BJ (cell line): ENCODE measurements at places on chromosomes 6 and 20.

DNA sequence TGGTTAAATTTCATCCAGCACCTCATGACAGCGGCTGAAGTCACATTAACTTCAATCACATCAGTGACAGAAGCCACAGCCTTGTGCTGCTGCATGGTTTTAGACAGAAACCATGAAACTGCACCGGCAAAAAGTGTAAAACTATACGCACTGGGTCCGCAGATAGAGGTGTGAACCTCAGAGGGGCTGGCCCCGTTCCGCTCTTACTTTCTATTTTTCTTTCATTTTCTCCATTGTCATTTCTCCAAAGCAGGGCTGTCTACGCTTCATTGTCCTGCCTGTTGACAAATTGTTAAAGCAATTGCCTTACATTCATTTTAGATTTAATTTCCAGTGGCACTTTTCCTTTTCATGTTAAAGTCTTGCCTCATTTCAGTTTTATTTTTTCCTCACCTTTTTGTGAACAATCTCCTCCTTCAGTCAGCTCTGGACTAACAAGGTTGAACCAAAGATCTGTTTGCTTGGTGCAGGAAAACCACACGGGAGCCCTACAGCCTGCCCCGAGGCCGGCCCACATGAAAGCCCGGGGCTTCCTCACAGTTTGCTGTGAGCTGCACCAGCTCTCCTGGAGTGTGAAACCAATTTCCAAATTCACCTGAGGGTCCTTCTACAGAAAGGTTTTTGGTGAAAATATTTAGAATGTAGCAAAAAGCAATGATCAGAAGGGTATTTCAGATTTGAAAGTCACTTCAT lies 63.7 kb downstream of the PRR18 start:
- no peak for DNase-seq

GRCh38 chr6:90284236-90285041 lies 12.2 kb downstream of the BACH2 start:
- peak; percentile 40 for DNase-seq

DNA sequence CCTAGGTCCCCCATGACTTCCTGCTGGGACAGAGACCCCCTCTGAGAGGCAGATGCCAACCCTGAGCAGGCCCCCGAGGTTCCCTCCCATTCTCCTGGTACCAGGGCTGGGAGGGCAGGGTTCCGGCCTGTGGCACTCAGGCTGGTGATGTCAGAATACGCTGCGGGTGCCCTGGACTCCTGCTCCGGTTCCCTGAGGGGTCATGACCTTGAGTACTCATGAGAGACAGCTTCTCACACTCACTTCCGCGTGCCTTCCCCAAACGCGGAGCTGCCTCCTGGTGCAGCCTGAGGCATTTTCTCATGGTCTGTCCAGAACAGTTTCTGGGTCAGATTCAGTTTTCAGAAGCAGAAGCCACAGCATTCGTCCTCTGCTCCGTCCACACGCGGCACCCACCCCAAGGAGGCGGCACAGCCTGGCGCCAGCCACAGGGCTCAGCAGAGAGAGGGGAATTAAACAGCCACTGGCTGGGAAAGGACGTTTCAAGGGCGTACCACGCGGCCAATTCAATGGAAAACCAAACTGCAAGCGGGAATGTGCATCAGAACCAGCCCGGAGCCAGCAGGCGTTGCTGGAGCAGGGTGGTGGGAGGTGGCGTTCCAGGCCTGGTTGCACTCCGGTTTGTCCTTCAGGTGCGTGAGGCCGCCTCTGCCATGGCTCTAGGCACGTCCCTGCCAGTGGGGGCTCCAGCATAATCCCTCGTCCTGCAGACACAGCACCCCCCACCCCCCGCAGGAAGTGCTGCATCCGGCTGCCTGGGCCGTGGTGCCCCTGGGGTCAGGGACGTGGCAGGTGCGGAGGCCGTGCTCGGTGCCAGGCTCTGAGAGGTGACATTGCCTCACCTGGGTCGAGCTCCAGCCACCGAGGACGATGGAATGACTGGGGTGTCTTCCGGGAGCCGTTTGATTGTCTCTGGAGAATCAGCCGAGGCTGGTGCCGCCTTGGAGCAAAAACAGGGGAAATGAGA lies 58.3 kb upstream of the BHLHE23 start:
- no peak for DNase-seq

DNA sequence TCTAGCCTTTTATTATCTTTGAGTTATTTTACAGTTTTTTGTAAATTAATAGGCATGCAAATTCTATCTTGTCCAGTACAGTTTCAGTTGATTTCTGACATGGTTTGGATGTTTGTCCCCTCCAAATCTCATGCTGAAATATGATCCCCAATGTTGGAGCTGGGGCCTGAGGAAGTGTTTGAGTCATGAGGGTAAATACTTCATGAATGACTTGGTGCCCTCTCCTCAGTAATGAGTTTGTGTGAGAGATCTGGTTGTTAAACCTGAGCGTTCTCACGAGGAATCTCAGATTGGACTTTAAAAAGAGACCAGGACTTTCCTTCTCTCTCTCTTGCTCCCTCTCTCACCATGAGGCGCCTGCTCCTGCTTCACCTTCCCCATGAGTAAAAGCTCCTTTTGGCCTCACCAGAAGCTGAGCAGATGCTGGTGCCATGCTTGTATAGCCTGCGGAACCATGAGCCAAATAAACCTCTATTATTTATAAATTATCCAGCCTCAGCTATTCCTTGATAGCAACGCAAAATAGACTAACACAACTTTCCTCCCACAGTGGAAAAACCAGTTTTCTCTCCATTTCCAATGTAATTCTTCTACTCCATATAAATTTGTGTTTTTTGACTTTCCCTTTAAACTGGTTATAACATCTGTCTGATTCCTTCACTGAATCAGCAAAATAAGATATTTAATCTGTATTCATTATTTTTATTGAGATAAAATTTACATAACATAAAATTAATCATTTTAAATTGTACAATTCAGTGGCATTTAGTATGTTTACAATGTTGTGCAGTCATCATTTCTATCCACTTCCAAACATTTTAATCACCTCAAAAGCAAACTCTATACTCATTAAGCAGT lies 78.7 kb upstream of the PRSS16 start:
- peak; percentile 73 for DNase-seq

GRCh38 chr6:35668096-35668495 lies 20.6 kb downstream of the FKBP5 start:
- DNase-seq = no peak

DNA sequence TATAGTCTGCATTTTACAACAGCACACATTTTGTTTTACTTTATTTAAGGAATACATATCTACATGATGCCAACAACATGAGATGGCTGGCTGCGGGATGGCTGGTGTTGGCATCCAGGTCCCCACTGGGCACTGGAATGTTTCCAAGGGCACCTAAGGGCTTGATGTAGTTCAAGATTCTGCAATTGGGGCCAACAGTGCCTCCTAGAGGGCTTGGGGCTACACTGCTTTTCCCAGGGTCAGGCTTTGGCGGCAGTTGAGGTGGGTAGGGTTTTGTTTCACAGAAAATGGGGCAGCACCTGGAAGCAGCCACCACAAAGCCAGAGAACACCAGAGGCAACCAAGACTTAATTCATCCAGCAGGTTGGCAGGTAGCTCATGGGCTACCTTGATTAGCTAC lies 202.2 kb upstream of the PRND start:
- no peak for DNase-seq

DNA sequence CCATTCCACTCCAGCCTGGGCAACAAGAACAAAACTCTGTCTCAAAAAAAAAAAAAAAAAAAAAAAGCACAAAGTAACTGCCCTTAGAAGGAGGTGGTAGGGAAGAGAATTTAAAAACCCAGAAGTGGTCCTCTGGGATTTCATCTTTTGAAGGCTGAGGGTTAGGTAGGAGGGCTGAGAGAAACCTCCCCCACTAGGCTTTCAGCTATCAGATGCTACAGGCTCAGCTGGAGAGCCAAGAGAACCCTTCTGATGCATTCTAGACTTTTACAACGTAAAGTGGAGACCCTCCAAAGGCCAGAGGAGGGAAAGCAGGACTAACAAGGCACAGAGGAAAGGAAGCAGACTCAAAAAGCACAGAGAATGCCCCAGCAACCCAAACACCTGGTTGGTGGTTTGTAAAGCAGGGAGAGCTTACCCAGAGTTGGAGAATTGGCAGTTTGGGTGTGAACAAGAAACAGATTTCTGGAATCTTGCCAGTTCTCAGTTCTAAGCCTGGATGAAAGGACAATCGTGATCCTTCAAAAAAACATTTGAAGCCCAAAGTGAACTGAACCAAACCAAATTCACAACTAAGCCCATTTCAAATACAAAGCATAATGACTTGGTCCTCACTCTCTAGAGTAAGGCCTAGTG lies 23.2 kb upstream of the SPAG4 start:
- no peak for DNase-seq

DNA sequence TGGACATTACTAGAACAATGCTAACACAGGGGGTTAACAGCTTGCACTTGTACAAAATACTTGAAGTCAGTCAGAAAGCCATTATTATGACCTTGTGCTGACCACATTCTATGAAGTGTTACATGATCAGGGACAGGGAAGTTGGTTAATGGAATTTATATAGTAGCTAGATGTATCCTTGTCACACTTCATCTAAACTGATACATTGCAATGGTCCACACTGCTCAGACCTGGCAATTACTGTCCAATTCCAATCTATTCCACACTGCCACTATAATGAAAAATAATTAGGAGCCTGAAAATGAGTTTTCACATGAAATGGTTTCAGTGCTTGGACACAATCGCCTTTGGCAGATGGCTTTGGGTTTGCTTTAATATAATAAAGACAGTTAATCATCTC lies 850.8 kb downstream of the EPHA7 start:
- no peak for DNase-seq

DNA sequence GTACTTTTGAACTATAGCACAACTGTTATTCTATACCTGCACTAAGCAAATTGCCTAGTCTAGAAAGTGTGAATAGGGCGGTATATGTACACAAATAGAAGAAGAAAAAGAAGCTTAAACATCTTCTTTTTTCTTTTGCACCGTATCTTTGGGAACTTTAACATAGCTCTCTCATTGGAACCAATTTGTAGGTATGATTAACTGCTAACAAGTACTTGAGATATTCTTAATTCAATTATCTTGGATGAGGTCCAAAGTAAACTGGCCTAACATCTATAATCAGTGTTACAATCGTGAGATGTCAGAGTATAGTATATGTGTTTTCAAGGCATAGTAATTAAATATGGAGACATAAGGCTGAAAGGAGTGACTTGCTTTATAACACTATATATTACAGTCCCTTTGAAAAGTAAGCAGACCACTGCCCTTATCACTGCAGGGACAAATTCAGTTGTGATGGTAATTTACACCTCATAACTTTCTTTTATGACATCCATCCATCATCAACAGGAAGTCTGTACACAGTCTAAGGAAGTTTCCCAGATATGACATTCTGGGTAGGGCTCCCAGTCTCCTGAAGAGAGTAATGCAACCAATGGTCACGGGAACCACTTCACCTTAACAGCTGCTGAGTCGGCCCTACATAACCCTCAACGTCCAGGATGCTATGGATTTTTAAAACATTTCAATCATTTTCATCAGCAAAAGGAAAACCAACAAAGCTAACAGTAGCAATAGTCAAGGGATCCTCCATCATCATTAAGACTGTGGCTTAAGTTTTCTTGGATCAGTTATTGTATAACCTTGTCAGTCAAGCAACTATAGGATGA lies 37.6 kb downstream of the NKAIN2 start:
- no peak for DNase-seq

GRCh38 chr20:39112178-39112743 lies 150.1 kb downstream of the DHX35 start:
- no peak for DNase-seq

DNA sequence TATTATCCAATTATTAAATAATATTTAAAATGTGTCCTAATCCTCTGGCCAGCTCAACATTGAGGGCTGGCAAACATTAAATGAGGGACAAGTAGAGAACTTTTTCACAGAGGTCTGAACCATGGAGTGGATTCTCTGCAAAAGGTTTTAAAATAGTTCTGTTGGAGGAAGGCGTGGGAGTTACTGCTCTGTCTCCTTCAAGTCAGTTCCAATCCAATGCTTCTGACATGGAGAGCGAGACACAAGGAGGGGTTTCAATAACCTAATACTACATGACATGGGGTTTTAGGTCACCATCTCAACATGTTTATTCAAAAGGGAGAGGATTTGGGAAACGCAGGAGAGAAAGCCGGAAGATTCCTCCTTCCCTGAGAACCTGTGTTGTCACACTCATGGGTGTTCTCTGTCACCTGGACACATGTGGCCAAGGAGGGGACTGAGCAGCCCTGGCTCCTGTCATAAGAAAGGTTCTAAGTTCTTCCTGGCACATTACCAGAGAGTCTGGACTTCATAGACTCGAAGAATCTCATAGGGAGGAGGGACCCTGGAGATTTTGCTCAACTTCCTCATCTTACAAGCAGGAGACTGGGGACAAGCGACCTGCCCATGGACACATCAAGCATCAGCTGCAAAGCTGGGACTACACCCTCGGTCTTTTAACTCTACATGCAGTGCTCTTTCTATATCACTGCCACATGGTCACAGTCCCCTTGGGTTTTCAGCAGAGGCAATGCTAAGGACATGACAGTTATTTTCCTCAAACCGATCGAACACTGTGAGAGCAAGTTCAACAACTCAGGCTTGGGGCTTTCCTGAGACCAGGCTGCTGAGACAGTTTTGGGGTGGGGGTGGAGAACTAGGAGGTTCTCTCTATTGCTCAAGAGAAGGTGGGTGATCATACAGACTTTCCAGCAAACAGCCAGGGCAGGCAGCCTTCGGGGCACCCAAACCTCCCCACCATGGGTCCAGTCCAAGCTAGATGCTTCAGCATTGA lies 38.6 kb downstream of the PRDM1 start:
- no peak for DNase-seq

DNA sequence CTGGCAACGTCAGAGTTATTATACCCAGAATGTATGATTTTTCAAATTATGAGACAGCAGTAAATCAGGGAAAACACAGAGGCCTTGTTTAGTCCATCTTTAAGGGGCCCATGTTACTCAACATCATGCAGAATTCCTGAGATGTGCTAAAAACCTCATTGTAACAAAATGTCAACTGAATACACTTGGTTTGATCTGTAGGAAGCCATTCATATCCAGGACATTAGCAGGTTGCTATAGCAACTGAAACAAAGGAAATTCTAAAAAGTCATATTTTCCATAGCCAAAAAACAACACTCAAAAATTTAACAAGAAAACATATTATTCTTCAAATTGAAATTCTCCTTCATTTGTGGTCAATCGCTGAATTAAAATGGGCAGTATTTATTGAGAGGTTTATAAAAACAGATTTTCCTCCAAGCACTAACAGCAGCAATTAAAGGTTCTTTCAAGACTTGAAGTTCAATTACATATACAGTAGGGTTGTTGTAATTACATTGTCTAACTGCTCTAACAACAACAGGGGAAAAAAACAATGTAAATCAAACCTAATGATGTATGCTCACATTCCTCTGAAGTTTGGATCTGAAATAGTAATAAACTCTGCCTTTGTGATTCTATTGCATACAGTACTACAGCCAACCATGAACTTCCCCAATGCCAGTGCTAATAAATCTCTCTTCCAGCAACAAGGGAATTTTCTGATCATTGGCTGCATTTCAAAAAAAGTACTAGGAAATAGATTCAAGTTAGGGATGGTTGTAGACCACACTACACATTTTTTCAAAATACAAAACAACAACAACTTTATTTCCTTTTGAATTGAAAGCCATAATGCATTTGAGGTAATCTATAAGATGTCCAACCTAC lies 34.9 kb downstream of the COL12A1 start:
- no peak for DNase-seq

GRCh38 chr6:152941746-152942145 lies 41.1 kb downstream of the FBXO5 start:
- DNase-seq = no peak

- DNase-seq = no peak
These were observed 87.9 kb downstream of the CD40 start for GRCh38 chr20:46206025-46206424.

- DNase-seq = no peak
These were observed 150.2 kb downstream of the TBC1D7 start for GRCh38 chr6:13178107-13178506.

- DNase-seq = no peak
These were observed 77.2 kb downstream of the PFDN4 start for GRCh38 chr20:54284928-54285704.
